Activated CD4-positive, CD25-positive, alpha-beta regulatory T cell treated with anti-CD3 and anti-CD28 coated beads, Interleukin-2, amount 50 U/mL, for 16 hours (primary cell): ENCODE measurements at places on chromosomes 12 and 14.

GRCh38 chr12:32549675-32550079 lies 129.4 kb upstream of the DNM1L start:
- DNase-seq, result no peak

GRCh38 chr12:130334937-130335336 lies 2.8 kb upstream of the PIWIL1 start:
- no peak for DNase-seq

DNA sequence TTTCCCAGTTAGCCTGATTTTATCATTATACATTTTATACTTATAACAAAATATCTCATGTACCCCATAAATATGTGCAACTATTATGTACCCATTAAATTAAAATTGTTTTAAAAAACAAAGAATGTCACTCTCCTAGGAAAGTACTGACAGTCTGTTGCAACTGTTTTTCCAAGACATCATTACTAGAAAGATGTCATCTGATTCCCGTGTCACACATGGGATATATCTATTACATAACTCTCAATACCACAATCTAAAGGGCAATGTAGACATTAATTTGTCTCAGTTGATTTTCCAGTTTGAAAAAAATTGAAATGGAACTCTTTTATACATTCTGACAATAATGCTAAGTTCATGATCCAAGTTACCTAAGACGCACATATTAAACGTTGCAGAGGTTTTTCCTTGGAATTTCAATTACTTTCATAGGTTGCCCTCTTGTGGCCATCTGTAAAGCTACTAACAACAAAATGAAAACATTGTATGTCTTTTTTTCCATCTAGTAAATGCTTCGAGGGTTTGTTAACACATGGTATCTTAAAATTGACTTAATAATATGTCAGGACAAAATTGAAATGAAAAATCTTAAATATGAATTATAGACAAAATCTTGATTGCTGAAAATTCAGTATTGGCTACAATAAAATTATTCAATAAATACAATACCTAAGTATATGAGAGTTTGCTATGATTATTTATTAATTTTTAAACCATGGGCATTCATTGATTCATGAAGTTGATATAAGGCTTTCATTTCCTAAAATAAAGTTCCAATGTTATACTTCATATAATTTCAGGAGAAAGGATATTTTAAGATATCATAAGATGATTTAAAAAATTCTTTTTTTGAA lies 131.6 kb downstream of the PPFIA2 start:
- no peak for DNase-seq

- DNase-seq, result no peak
Observed at GRCh38 chr14:66530526-66530925, 22.6 kb downstream of the GPHN start.

DNA sequence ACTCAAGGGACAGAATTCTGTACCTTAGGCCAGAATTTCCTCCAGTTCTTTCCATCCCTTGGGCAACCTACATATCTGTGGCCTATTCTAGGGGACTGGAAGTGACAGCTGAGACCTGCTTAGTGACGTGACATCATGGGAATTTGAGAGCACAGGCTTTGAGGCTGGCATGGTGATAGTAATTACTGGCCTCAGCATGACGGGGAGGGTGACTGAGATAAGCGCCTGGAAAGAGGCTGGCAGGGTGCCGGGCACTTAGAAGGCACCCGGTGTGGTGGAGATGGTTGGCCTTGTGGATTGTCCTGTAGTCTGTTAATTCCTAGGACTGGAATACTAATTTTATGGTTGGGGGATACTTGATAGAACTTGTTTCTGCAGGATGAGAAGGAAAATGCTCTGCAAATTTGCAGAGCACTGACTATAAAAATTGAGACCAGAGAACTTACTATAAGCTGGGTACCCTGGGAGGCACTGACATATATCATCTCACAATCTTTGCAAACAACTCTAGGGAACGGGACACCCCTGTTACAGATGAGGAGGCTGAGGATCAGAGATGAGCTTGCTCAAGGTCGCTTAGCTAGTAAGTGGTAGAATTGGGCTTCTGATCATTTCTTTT lies 42.2 kb upstream of the TBX3 start:
- DNase-seq, result no peak

DNA sequence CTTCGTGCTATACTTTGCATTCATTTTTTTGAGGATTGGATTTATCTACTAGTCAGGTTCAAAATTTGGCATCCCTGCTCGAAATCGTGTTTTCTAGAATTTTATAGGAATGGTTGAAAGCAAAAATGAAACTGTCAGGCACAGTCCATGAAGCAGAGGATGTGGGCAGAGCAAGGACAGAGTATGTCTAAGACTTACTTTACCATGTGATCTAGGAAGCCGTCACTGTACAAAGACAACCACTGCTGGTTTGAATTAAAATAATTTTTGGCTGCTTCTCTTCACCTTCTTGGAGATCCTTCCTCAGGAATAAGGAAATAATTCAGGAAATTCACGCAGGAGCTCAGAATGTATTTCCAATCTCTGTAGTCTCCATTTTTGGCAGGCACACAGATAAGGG lies 31.6 kb upstream of the SGPP1 start:
- DNase-seq, result no peak
